ENCODE measurements at places on chromosomes 5 and 9. TPM values are rescaled to one million over a fixed set of nuclear protein-coding genes. Genes with fewer than 3 reads are reported as not detected.

- no peak for DNase-seq
Observed at GRCh38 chr5:53112909-53113308, 3.4 kb upstream of the MOCS2 start.

Gene PCDHGB4
- total RNA-seq: 15.6 TPM

GRCh38 chr5:134503088-134503936, 22.2 kb upstream of the JADE2 start:
- DNase-seq: no peak

DNA sequence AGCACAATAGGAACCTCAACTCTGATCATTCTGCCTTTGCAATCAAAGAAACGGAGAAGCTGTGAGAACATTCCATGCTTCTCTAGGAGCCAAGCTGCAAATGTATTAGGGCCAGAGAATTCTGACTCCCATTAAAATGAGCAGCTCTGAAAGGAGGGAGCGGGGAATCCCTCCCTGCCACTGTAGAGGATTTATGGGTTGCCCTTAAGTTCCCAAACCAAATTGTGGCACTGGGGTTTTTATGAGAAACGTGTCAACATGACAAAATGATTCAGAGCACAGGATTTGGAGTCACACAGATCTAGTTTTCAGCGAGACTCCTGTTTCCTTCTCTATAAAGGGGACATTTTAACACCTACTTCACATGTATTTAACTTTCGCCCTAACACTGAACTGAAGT, 1.8 kb downstream of the IL6ST start:
- DNase-seq: no peak

DNA sequence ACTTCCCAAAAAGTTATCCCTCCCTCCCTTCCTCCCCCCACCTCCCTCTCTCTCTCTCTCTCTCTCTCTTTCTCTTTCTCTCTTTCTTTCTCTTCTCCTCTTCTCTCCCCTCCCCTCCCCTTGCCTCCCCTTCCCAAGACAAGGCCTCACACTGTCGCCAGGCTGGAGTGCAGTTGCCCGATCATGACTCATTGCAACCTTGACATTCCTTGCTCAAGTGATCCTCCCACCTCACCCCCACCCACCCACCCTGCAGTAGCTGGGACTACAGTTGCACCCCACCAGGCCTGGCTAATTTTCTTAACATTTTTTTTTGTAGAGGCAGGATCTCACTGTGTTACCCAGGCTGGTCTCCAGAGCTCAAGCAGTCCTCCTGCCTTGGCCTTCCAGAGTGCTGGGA, 32.8 kb downstream of the VPS13A start:
- DNase-seq: no peak

- DNase-seq: no peak
Observed at GRCh38 chr5:33487236-33487635, 46.5 kb downstream of the TARS1 start.

GRCh38 chr5:147796556-147797308, 14.2 kb upstream of the JAKMIP2 start:
- no peak for DNase-seq

Gene SPINK6
- total RNA-seq: not detected

GRCh38 chr9:135663451-135663770, 302 bp downstream of the LCN9 start:
- no peak for DNase-seq

Gene PCDHGB1
- 1.8 TPM for total RNA-seq

DNA sequence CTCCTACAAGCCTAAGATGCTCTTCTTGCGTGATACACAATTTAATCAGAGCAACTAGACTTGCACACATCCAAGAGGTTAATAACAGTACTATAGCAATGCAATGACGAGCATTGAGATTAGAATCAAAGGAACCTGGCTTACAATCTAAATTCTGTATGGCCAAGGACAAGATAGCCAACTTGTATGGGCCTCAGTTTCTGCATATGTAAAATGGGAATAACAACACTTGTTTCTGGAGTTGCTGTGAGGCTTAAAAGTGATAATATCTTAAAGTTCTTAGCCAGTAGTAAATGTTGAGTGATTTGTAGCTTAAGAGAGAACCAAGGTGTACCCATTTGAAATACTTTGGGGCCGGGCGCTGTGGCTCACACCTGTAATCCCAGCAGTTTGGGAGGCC, 2.2 kb upstream of the PUM3 start:
- DNase-seq: no peak

DNA sequence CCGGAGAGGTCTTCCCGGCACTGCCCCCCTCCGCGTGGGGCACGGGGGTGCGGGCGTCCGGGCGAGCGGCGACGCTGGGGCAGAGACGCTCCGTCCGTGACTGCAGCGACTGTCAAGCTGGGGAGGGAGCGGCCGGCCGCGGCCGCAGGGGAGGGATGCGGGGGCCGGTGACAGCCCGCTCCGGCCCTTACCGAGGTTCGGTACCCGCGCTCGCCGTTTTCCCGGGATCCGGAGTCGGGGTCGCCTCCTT, 400 bp downstream of the KDM4C start:
- peak; percentile 70 for DNase-seq

Gene LRRC26
- total RNA-seq: 0.77 TPM

DNA sequence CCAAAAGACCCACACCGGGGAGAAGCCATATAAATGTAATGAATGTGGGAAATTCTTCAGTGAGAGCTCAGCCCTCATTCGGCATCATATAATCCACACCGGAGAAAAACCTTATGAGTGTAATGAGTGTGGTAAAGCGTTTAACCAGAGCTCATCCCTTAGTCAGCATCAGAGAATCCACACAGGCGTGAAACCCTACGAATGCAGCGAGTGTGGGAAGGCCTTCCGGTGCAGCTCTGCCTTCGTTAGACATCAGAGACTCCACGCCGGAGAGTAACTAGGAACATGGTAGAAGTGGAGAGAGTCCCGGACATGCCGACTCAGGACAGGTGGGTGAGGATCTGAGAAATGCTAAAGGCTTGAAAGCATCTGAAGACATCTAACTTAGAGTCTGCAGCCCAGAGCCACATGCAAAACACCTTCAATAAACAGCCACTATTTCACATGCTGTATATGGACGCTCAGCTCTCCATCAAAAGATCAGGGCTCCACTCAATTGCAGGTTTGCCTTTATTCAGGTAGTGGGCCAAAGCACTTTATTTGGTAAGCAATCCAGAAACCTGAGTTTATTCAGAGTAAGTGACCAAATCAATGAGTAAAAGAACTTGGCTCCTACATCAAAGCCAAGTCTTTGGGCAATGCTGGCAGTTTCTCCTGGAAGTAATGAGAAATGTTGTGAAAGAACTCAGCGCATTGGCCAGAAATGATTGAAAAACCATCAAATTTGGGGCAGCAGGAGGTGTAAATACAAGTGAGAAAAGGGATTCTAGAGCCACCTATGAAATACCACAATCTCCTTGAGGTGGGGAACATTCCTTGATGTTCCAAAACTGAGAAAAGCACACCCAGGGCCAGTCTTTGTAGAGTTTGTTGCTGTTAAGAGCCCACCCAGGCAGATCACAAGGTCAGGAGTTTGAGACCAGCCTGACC, 6.0 kb downstream of the RPL12 start:
- no peak for DNase-seq

- DNase-seq: no peak
Observed at GRCh38 chr5:139976703-139977102, 66.4 kb downstream of the NRG2 start.

Gene CCDC171
- total RNA-seq: 7.4 TPM

Gene BTNL8
- 0.87 TPM for total RNA-seq

Gene PTGDS
- 1.7 TPM for total RNA-seq

- no peak for DNase-seq
Observed at GRCh38 chr9:8534828-8535227, 735.2 kb upstream of the DMAC1 start.

GRCh38 chr9:98419260-98419603, 163.8 kb upstream of the TBC1D2 start:
- no peak for DNase-seq

- DNase-seq: no peak
Observed at GRCh38 chr9:131651160-131651559, 88.7 kb downstream of the RAPGEF1 start.

- DNase-seq: no peak
Observed at GRCh38 chr5:4258170-4258569, 662.5 kb downstream of the IRX1 start.

DNA sequence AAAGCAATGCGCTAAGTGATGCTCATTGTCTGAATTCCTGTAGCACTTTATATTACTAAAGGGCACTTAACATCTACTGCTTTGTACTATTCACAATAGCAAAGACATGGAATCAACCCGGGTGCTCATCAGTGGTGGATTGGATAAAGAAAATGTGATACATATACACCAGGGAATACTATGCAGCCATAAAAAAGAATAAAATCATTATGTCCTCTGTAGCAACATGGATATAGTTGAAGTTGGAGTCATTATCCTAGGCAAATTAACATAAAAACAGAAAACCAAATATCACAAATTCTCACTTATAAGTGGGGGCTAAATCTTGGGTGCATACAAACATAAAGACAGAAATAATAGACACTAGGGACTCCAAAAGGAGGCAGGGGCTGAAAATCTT, 308.3 kb downstream of the TRPM3 start:
- no peak for DNase-seq

Gene ASS1
- total RNA-seq: 29.1 TPM

DNA sequence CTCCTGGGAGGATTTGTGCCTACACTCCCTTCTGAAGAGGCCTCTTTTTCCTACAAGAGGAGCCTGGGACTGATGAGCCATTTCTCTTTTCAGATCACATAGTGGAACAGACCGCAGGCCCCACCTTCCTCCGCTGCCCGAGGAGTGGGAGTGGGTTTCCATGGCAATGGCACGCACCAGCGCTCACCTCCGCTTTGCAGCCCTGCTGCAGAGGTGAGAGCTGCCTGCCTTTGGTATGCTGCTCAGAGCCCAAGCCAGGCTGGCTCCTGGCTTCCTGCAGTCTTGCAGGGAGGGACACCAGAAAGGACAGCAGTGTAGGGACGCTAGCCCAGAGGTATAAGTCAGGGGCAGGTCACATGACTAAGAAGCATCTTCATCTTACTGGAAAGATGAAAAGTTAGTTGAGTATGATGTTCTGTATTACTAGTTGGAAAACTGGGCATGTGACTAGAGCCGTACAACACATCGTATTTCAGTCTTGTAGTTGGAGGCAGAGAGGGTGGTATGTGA, 12.4 kb downstream of the PTTG1 start:
- peak; percentile 81 for DNase-seq

DNA sequence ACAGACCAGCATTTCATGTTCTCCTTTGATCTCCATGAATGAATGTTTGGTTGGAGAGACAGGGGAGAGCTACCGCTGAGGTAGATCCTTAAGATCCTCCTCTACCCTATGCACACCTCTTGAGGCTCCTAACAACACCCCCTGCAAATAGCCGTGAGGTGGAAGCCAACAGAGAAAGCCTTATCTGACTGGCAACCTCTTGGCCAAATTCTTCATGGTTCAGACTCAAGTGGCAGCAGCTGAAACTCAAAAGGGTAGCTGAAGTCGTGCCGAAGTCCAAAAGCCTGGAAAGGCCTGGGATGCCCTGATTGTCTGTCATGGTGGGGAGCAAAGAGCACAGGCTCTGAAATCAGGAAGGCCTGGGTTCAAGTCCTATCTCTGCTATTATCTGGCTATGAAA, 184.9 kb downstream of the SEC61B start:
- no peak for DNase-seq

GRCh38 chr9:90504486-90504885, 138.1 kb downstream of the DIRAS2 start:
- no peak for DNase-seq

DNA sequence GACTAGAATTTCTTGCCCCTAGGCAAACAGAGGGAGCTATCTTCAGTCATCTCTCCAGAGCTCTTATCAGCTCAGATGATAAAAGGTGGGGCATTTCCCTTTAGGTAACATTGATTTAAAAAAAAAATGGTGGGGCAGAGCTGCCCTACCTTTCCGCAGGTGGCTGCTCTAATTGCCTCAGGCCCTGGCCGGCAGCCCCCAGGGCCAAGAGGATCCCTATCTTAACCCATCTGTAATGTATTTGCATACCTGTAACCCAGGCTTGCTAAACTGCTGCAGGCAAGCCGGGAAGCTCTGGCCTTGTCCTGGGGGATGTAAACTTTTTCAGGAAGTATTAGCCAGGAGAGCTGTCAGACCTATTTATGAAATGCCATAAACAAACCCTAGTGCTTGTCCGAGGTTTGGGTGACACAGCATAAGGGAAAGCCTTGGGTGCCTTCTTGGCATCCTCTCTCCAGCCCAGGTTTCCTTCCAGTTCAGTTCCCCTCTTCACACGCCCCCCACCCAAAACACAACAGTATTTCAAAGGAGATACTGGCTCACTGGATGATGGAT, 20.9 kb upstream of the ZSWIM6 start:
- no peak for DNase-seq

- DNase-seq: no peak
Observed at GRCh38 chr9:81631218-81631745, 58.1 kb downstream of the TLE1 start.

GRCh38 chr5:50855001-50855400, 188.6 kb downstream of the PARP8 start:
- DNase-seq: no peak

- no peak for DNase-seq
Observed at GRCh38 chr5:154470947-154471870, 6.8 kb downstream of the HAND1 start.

Gene SETD9
- total RNA-seq: 15.4 TPM

Gene PCDHB1
- total RNA-seq: 0.24 TPM

GRCh38 chr5:109309326-109310063, 100.3 kb downstream of the PJA2 start:
- no peak for DNase-seq

DNA sequence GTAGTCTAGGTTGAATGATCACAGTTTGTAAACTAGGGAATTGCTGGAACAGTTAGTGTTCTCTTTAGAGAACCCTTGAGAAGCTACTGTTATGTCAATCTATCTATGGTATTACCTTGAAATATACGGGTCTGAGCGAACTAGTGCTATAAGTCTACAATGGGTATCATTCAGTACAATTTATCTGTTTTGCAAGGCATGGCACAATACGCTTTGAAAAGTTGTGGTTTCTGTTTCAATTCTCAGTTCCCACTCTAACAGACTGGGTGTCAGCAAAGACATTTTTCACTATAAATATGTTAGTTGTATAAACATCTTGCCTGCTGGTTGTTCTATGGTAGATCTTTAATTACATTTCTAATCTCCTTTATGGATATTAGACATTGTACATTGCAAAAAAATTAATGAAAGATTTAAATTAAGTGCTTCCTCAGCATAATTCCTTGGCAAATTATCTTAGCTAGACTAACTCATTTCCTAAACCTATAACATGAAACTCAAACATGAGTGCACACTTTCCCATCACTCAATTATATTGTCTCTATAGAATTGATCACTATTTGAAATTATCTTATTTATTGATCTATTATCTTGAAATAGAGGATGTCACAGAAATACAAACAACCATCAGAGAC, 24.9 kb upstream of the SLCO6A1 start:
- no peak for DNase-seq

DNA sequence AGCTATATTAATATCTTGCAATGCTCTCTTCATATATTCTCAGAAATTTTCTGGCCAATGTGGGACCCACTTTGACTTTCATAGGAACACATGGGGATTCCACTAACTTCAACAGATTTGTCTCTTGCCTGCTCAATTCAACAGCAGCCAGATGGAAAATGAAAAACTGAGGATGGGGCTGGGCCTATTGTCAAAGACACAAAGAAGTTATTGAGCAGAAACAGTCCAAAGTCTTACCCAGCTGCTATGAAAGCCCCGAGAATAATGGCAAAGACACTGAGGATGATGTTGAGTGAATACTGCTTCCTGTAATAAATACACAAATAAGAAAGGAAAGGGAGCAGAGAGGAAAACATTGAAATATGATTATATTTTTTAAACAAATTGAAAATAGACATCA, 32.6 kb downstream of the SLC35D2 start:
- DNase-seq: no peak

GRCh38 chr9:114616684-114617520, 5.8 kb downstream of the TMEM268 start:
- no peak for DNase-seq

- DNase-seq: no peak
Observed at GRCh38 chr9:22067196-22067595, 58.1 kb upstream of the CDKN2B start.

Data from type B pancreatic cell (in vitro differentiated cells).